Muscle of leg (tissue), 16 donors: ENCODE measurements at places on chromosomes 7 and 10. TPM values are rescaled to one million over a fixed set of nuclear protein-coding genes. Genes with fewer than 3 reads are reported as not detected.

- DNase-seq: peak; percentile 16
These were observed 370.2 kb downstream of the ARL4A start for GRCh38 chr7:13057462-13058200.

GRCh38 chr7:131955679-131956078, 399.3 kb upstream of the PODXL start:
- DNase-seq: no peak

DNA sequence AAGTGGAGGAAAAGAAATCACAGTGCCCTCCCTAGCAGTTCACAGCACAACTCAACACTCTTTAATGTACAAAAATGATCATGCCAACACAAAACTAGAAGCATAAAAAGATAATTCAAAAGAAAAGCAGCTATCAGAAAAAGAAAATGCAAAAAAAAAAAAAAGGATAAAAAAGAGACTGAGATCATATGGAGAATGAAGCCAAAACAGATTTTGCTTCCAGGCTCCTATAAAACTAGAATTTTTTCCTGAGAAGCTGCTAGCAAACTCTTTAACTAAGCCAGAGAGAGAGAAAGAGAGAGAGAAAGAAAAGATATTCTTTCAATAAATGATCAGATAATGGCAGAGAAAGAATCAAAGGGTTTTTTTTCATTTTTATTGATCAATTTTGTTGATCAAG, 288.0 kb upstream of the ANKRD30A start:
- peak; percentile 70 for DNase-seq

GRCh38 chr7:69619635-69620034, 21.4 kb downstream of the AUTS2 start:
- no peak for DNase-seq

DNA sequence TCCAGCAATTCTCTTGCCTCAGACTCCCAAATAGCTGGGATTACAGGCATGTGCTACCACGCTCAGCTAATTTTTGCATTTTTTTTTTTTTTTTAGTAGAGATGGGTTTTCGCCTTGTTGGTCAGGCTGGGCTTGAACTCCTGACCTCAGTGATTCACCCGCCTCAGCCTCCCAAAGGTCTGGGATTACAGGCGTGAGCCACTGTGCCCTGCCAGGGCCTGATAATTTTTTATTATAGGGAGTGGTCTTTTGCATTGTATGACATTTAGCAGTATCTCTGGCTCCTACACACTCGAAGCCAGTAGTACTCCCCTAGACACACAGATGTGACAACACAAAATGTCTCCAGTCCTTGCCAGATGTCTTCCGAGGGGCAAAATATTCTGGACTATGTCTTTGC, 124.0 kb downstream of the DKK1 start:
- no peak for DNase-seq

GRCh38 chr10:101257084-101257483, 27.8 kb upstream of the LBX1 start:
- no peak for DNase-seq

DNA sequence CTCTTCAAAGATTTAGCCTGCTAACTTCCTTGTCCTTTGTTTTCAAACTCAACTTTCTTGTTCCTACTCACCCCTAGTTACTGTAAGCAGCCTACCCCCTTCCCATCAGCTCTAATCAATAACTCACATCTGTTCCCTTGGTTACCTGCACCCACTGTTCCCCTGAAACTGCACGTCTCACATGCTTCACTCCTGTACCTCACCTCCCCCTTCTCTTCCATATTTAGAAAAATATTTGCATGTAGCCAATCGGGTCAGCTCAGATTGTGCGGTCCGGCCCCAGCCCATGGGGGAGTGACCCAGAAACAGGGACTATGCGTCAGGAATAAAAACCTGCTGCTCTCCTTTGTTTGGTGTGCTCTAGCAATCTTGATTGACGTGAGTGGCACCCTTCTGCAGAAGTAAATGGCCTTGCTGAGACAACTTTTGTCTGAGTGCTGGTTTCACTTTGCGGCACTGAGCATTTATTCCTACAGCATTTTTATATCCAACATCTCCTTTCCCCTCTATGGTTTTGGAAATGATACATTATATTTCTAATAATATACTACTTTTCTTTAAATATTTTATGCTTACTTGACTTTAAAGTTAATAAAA, 21.1 kb upstream of the FAM221A start:
- no peak for DNase-seq

- peak; percentile 58 for DNase-seq
These were observed 958.4 kb downstream of the TYW1 start for GRCh38 chr7:67955061-67955460.

The SFTPA1 gene
- total RNA-seq: not detected

- no peak for DNase-seq
These were observed 91.4 kb upstream of the NEBL start for GRCh38 chr10:20988357-20988983.

- peak; percentile 49 for DNase-seq
These were observed 48.5 kb downstream of the HERPUD2 start for GRCh38 chr7:35646289-35647023.

The GNG11 gene
- total RNA-seq: 34.5 TPM

- peak; percentile 99 for DNase-seq
These were observed 25.8 kb downstream of the TMEM254 start for GRCh38 chr10:80104066-80104926.

The COL28A1 gene
- total RNA-seq: 0.75 TPM

- DNase-seq: no peak
These were observed 316.4 kb downstream of the DNAJB6 start for GRCh38 chr7:157652954-157653826.

The ODAD2 gene
- 1.5 TPM for total RNA-seq

DNA sequence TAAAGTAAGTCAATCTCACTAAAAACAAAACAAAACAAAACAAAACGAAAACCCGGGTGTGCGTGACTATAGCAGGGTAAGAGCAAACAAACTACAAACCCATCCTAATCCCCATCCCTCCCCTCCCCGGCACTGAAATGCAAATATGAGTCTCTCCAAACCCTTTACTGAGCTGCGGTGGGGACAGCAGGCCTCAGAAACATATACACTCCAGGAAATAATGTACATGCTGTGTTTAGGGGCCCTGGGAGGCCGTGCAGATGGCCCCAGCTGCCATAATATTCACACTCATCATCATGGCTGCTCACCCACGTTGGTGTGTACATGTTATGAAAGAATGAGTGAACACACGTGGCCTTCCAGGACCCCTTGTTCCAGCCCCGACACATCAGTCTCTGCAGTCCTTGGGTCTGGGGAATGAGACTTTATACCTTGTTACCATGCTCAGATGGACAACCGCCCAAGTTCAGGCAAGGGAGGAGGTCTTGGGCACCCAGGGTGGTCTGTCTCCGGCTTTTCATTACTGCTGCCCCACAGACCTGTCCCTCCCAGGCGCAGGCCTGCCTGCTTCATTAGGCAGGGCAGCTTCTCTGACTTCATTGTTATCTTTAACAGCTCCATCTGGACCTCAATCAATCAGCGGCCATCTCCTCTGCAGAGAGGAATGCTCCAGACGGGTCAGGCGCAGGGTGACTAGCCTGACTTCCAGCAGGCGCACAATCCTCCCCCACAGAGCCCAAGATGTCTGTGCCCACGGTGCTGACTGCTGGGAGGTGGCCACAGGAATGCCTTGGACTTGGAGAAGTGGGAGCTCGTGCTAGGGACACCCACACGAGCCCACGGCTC, 20.6 kb downstream of the HSPA12A start:
- no peak for DNase-seq

- DNase-seq: peak; percentile 55
These were observed 386.6 kb downstream of the SH2D4B start for GRCh38 chr10:80924063-80924952.

DNA sequence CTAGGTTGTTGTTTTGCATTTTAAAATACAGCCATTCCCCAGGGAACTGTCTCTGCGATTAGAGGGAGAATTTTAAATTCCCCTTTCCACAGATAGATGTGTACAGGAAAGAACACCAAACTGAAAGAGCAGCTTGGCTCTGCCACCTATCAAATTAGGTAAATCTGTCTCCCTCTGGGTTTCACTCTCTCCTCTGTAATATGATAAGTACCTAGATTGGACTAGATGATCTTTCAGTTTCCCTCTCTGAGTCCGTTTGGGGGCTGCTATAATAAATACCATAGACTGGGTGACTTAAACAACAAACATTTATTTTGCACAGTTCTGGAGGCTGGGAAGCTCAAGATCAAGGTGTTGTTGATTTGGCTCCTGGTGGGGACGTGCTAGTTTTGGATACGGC, 186.0 kb downstream of the KIF20B start:
- DNase-seq: no peak

The LIPJ gene
- 0.13 TPM for total RNA-seq

DNA sequence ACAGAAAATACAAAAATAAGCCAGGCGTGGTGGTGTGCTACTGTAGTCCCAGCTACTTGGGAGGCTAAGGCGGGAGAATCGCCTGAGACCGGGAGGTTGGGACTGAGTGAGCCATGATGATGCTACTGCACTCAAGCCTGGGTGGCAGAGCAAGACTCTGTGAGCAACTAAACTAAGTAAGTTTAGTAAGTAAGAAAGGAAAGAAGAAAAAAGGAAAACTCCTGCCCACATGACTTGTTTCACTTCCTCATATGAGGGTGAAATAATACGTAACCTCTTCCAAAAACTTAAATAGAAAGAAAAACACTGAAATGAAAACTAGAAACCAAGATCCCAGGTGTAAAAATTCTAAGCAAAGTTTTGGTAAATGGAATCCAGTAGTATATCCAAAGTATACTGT, 79.6 kb downstream of the LARP4B start:
- DNase-seq: peak; percentile 17
